ENCODE measurements at places on chromosomes 4 and X. TPM values are rescaled to one million over a fixed set of nuclear protein-coding genes. Genes with fewer than 3 reads are reported as not detected.
A peak's percentile ranks its signal among the peaks of the same experiment; 100 is the strongest.

DNA sequence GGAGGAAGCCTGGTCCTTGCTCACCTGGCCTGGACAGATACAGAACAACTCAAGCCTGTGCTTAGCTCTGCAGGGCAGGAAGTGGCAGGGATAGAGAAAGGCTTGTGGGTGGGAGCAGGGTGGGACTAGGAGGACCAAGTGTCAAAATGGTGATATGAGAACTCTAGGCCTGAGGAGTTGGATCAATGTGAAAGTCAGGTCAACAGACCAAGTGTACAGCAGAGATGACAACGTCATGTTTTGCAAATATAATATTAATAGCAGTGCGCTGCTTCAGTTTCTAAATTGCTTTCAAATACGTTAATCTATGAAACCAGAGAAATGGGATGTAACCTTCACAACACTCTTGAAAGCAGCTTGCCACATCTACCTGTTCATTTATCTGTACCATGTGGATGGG lies 114.2 kb upstream of the MAP3K15 start:
- DNase-seq, result no peak

DNA sequence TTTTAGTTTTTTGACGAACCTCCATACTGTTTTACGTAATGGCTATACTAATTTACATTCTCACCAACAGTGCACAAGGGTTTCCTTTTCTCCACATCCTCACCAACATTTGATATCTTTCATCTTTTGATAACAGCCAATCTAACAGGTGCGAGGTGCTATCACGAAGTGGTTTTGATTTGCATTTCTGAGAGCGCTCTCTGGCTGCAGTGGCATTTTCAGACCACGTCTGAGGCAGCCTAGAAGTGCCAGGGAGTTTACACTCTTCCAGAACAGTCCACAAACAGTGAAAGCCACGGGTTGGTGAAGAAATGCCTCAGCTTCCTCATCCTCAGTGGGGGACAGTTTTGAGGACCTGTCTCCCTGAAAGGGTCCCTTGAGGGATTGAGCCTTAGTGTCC lies 471.0 kb downstream of the BCOR start:
- no peak for DNase-seq

DNA sequence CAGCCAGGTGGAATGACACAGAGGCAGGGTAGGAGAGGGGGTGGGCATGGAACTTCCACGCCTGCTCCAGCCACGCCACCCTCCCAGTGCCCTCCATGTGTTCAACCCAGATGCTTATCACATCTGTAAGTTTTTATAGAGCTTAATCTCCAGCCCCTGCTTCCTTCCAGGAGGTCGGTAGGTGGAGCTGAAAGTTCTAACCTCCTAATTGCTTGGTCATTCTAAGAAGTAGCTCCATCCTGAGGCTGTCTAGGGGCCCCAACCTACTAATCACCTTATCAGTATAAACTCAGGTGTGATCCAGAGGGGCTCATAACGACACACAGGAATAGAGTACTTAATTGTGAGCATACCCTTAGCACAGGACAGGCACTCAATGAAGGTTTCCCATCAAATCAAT lies 18.3 kb downstream of the QDPR start:
- no peak for DNase-seq

GRCh38 chr4:16750216-16750615 lies 148.2 kb downstream of the LDB2 start:
- no peak for DNase-seq

GRCh38 chrX:99398545-99398944 lies 1011.5 kb downstream of the PCDH19 start:
- DNase-seq, result no peak

GRCh38 chr4:158255727-158256324 lies 45.5 kb downstream of the TMEM144 start:
- peak; percentile 28 for DNase-seq

GRCh38 chr4:185721190-185722028 lies 90.6 kb downstream of the SORBS2 start:
- no peak for DNase-seq

- no peak for DNase-seq
Measured at GRCh38 chr4:78414116-78414515, 137.5 kb upstream of the ANXA3 start.

DNA sequence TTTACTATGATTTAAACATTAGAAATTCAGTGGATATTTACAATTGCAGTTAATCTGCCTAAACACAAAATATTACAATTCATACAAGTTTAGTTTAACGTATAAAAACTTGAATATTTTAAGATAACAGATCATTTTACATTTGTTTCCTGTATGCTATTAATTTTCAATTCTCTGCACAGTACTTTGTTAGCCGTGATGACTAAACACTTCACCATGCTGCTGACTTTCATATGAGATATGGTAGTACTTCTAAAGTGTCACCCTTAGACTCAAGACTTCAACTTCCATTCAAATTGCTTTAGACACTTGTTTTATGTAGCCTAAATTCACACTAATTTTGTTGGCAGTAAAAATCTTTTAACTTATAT lies 1646.4 kb upstream of the ADGRL3 start:
- DNase-seq, result peak; percentile 50

DNA sequence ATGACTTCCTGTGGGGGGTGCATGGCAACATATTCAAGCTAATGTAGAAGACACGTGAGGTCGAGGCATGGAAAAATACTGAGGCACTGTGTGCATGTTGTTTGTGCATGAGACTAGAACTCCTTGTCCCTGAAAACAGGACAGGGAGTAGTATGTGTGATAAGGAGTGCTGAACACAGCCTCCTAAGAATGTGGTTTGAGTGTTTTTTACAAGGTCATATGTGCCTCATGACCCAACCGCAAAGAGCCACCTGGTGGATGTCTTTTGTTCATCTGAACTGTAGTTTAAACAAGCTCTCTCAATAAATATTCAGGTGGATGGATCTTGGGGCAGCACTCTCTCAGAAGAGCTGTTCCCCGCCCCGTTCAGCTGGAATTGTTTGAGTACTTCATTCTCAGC lies 226.6 kb downstream of the NLGN4X start:
- DNase-seq, result peak; percentile 4

GRCh38 chrX:155070663-155070974 lies 317 bp downstream of the CMC4 start:
- DNase-seq, result no peak

- no peak for DNase-seq
Measured at GRCh38 chr4:65033899-65034298, 624.6 kb upstream of the TECRL start.

GRCh38 chrX:110987292-110987691 lies 108.7 kb upstream of the PAK3 start:
- no peak for DNase-seq

DNA sequence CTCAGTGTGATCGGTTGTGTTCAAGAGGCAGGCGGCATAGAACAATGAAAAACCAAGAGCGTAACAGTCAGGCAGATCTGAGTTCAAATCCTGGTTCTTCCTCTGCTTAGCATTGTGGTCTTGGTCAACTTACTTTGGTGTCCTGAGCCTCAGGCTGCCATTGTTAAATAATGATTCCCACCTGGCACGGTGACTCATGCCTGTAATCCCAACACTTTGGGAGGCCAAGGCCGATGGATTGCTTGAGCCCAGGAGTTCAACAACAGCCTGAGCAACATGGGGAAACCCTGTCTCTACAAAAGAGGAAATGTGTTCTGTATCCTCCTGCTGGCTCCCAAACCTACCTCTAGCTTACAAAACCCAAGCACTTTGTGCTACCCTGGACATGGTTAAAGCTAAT lies 129.0 kb upstream of the STX18 start:
- peak; percentile 31 for DNase-seq

GRCh38 chr4:8304827-8305695 lies 35.5 kb downstream of the HTRA3 start:
- DNase-seq, result no peak

GRCh38 chr4:3870567-3870962 lies 104.4 kb downstream of the ADRA2C start:
- DNase-seq, result no peak

DNA sequence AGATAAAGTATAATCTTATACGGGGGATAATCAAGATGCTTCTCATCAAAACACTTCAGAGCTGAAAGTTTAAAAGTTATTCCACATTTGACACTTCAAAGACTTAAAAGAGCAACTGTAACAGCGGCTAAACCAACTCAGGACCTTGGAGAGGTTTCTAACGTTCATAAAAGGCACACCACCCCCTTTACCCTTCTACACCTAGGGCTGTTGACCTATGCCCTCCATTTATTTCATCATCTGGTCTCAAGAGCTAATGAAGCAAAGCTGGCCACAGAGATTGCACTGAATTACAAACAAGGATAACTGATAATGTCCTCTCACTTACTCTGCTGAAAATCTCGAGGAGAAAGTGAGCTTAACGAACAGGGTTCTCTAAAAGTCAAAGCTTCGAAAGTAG lies 1.1 kb upstream of the RPS6KA6 start:
- no peak for DNase-seq

DNA sequence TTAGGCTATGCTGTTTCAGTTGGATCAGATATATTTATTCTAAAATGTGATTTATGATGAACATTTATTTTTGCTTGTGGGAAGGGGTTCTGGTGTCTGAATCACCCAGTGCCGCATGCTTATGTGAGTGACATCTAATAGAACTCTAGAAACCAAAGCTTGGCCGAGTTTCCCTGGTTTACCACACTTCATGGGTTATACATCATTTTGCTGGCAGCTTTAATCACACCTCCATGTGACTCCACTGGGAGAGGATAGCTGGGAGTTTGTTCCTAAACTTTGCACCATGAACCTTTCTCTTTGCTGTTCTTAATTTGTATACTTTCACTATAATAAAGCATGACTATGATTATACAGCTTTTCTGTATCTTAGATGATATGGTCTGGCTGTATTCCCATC lies 382.9 kb downstream of the INPP4B start:
- DNase-seq, result no peak

DNA sequence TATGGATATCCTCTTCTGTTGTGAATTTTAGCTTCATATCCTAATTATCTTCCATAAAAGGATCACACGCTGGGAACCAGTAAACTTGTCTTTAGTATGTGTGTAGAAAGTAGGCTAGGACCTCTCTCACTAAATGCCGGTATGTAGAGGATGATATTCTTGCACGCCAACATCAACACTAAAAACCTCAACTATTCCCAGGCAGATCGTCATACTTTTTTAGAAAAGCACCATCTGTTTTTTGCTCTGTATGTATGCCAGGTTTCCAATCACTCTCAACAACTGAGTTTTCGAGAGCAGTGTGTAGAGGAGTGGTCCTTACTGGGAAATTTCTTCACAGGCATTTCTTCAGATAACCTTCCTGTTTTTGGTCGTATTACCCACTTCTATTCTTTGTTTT lies 283.6 kb downstream of the GALNTL6 start:
- no peak for DNase-seq

DNA sequence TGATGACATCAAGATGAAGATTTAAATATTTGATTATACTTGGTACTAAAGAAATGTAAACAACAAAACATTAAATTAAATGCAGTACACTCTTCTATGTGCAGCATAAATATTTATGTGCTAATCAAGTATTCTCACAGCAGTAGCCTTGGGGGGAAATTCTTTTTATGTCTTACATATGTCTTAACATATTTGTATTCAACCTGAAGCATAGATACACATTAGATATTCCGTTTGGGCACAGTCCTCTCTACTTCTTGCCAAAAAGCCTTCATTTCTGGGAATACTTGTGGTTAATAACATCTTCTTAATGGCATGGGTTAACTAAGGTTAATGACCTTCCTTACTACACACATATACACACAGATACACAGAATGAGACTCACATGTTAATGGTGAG lies 19.8 kb downstream of the TMPRSS11F start:
- DNase-seq, result no peak

DNA sequence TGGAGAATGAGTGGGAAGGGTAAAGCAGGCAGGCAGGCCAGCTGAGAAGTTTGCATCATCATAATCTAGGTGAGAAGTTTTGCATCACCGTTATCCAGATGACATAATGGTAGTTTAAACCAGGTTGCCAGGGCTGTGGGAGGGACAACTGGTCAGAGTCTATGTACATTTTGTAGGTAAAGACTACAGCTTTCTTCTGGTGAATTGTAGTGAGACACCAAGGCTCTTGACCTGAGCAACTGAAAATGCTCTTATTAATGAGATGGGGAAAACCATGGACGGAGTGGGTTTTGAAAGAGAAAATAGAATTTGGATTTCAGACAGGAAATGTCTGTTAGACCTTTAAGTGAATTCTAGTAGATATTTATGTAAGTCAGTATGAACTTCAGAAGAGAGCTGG lies 76.0 kb upstream of the VEGFC start:
- no peak for DNase-seq

- no peak for DNase-seq
Measured at GRCh38 chr4:123580981-123581664, 184.5 kb downstream of the SPRY1 start.

GRCh38 chrX:119015407-119016237 lies 41.2 kb downstream of the LONRF3 start:
- DNase-seq, result peak; percentile 90

DNA sequence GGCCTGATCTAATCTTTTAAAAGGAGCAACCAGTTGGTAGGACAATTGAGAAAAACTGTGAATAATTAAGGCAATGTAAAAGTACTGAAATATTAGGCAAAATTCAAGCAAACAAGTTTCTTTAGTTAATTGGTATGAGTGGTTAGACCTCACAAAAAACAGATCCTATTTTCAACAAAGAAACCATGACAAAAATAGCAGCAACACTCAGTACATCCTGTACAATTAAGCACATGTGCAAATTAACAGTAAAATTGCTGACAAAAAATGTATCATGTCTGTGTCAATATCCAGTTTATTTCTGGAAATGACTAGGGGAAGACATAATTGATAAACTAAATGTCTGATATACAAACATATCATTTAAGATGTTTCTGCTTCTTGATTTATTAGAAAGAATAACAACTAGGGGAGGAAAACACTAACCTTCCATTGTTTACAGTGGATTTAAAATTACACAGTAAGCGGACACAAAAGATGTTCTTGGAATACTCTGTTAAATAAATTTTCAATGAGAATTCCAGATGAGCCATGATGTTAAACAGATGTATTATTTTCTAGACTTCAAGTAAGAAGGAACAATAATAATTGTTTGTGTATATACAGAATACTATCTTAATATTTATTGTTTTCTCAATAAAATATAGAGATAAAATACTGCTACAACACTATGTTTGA lies 638.9 kb downstream of the SPRY1 start:
- DNase-seq, result no peak

DNA sequence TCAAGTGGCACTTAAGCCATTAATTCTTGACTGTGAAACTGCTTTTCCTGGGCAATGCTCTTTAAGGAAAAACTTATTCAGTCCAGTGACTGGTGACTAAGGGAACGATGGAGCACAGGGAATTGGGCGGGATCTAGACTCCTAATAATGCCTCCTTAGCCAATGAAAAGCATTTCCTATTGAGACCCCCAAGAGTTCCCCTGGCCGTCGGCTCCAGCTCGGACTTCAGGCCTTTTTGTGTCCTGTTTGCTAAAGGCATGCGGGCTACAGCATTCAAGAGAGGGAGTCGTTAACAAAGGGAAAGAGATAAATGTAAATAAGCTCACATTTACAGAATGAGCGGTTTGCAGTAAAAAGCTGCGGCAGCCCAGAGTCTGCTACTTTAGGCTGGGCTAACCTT lies at the start of gene LPAR4:
Gene LPAR4 (plus strand): TSS at position 232 of the 400 bp plus-strand sequence. CDS start 7,150 bp downstream, outside the sequence.
- DNase-seq, result no peak

The EFHC2 gene
- not detected for total RNA-seq

The MAGED4B gene
- 5.3 TPM for total RNA-seq

The ART3 gene
- total RNA-seq, result not detected

The UGT2B11 gene
- total RNA-seq, result not detected

The CDS1 gene
- total RNA-seq, result 1.5 TPM

The DGAT2L6 gene
- not detected for total RNA-seq

The GLRA2 gene
- total RNA-seq, result not detected

The SATL1 gene
- total RNA-seq, result not detected

The PRDM5 gene
- 0.73 TPM for total RNA-seq

The SGMS2 gene
- total RNA-seq, result 20.8 TPM

The TMPRSS11E gene
- total RNA-seq, result 0.30 TPM

Data from HT1080 (cell line).